Peyer's patch (tissue), 4 donors: ENCODE measurements at places on chromosomes 2 and 18. TPM values are rescaled to one million over a fixed set of nuclear protein-coding genes. Genes with fewer than 3 reads are reported as not detected.

DYNAP gene
- total RNA-seq, result not detected

CRYBA2 gene
- 2.4 TPM for total RNA-seq

DCDC2C gene
- not detected for total RNA-seq

ALKAL2 gene
- 1.6 TPM for total RNA-seq

LGALSL gene
- total RNA-seq, result 40.1 TPM

LRRC30 gene
- not detected for total RNA-seq

KIF5C gene
- total RNA-seq, result 1.6 TPM

SLC4A5 gene
- total RNA-seq, result 14.9 TPM

VIT gene
- 3.2 TPM for total RNA-seq

RNU2-63P gene
- not detected for total RNA-seq

GRCh38 chr2:48914477-48915089, 159.1 kb upstream of the LHCGR start:
- H3K27me3 ChIP-seq, result no peaks in the 10 kb centered on the region
- H3K36me3 ChIP-seq, result no peaks in the 10 kb centered on the region
- no peak overlapping the region for H3K4me3 ChIP-seq
- no peak overlapping the region for H3K27ac ChIP-seq
- no peaks in the 10 kb centered on the region for H3K4me1 ChIP-seq

GRCh38 chr18:31176531-31176930, 13.9 kb upstream of the DSC1 start:
- DNase-seq, result no peak
- H3K27ac ChIP-seq, result no peak overlapping the region
- H3K4me1 ChIP-seq, result no peaks in the 10 kb centered on the region
- no peak overlapping the region for H3K4me3 ChIP-seq
- no peaks in the 10 kb centered on the region for H3K36me3 ChIP-seq

DNA sequence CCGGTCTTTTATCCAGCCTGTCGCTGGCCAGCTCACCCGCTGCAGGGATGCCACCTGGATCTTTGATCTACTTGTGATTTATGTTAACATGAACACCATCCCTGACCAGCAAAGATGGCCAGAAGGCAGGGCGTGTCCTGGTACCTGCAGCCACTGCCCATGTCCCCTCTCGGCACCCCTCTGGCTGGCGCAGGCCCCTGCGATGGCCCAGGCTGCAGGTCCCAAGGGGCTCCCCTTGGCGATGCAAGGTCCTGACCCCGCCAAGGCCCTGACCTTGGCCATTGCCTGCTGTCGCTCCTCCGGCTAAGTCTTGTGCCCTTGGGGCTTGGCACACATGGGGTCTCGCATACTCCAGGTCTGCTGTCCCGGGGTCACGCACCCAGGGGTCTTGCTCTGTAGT, 214.9 kb downstream of the TWIST2 start:
- no peaks in the 10 kb centered on the region for H3K27me3 ChIP-seq
- no peak overlapping the region for H3K4me3 ChIP-seq
- no peak for DNase-seq

DNA sequence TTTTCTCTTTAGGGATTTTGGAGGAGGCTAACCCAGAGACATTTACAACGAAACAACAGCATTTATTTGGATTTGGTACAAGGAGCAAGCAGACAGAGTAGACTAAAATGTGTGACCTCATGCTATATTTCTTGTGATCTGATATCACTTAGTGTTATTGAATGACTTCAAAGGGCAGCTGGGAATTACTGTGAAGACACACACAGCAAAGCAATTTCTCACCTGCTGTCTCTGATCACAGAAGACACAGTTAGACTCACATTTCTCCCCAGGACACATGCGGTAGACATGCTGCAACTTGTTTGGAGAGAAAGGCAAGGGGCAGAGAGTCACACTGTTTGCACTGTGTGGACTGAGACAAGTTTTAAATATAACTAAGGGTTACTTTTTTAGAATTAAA, 67.5 kb downstream of the LTBP1 start:
- DNase-seq, result no peak
- no peak overlapping the region for H3K4me3 ChIP-seq
- no peaks in the 10 kb centered on the region for H3K27me3 ChIP-seq
- H3K4me1 ChIP-seq, result peaks cover 10% of the 10 kb centered on the region
- no peaks in the 10 kb centered on the region for H3K36me3 ChIP-seq

DNA sequence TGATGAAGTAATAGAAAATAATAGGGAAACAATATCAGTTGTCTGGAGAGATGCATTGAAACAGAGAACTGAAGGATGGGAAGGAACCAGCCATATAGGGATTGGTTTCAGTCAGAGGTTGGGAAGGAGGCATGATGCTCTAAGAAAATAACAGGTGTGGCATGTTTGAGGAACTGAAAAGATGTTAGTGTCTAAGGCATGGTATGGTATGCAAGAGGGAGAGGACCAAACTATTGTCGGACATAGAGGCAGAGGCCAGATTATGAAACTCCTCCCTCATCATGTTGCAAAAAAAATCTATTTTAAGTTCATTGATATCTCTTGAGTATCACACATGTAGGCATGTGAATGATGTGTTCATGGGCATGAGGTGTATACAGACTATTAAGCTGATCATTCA, 48.9 kb upstream of the EMILIN2 start:
- no peaks in the 10 kb centered on the region for H3K4me1 ChIP-seq
- DNase-seq, result no peak
- no peaks in the 10 kb centered on the region for H3K27me3 ChIP-seq
- H3K4me3 ChIP-seq, result no peak overlapping the region
- no peak overlapping the region for H3K27ac ChIP-seq

DNA sequence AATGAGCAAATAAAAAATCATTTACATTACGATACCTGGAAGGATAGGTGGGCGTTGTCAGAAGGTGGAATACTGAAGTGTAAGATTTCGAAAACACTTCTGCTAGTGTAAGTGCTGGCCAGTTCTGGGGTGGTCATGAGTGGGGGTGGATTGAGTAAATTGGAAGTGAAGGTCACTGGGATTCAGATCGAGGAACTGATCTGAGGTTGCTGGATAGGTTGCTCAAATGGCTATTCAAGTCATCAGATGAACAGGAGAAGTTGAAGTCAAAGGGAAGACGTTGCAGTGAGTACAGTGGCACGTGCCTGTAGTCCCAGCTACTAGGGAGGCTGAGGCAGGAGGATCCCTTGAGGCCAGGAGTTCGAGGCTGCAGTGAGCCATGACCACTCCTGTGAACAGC, 95.7 kb downstream of the MALT1 start:
- no peak overlapping the region for H3K27ac ChIP-seq
- H3K36me3 ChIP-seq, result no peaks in the 10 kb centered on the region
- H3K27me3 ChIP-seq, result no peaks in the 10 kb centered on the region
- DNase-seq, result no peak

GRCh38 chr2:72996117-72996502, 75.4 kb downstream of the SFXN5 start:
- no peaks in the 10 kb centered on the region for H3K4me1 ChIP-seq
- H3K27ac ChIP-seq, result no peak overlapping the region
- no peak overlapping the region for H3K4me3 ChIP-seq
- peak; percentile 14 for DNase-seq
- no peaks in the 10 kb centered on the region for H3K27me3 ChIP-seq
- H3K36me3 ChIP-seq, result peaks cover 2% of the 10 kb centered on the region

DNA sequence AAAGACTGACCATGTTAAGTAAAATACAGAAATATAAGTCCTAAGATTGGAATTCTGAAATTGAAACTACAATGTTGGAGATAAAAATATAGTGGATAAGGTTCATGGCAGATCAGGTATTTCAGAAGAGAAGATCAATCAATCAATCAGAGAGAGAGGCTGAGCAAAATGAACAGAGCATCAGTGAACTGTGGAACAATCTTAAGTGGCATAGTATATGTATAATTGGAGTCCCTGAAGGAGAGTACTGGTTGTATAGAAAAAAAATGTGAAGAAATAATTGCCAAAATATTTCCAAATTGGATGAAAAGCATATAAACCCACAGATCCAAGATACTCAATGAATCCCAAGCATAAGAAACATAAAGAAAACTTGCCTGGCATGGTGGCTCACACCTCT, 35.0 kb downstream of the ASB18 start:
- H3K27me3 ChIP-seq, result no peaks in the 10 kb centered on the region
- H3K4me3 ChIP-seq, result no peak overlapping the region
- no peaks in the 10 kb centered on the region for H3K36me3 ChIP-seq
- H3K27ac ChIP-seq, result no peak overlapping the region
- no peaks in the 10 kb centered on the region for H3K4me1 ChIP-seq

DNA sequence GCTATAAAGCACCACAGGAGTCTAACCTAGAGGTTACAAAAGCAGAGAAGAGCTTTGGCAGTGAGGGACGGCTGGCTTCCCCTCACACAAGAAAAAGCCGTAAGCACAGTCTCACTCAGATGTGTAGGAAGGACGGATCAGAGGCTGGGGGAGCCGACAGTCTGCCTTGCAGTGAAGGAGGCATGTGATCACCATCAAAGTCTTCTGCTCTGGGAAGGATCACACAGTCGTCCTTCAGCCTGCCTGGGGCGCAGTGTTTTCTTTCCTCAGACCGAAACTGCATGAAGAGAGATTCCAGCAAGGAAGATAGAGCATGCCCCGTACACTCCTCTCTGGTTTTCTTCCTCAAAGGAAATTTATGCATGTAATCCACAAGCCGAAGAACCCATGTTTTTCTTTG, 24.1 kb downstream of the GATA6 start:
- no peak for DNase-seq
- H3K4me1 ChIP-seq, result peaks cover 54% of the 10 kb centered on the region
- H3K4me3 ChIP-seq, result no peak overlapping the region
- H3K36me3 ChIP-seq, result no peaks in the 10 kb centered on the region

GRCh38 chr2:241350878-241351639, 5.0 kb upstream of the FARP2 start:
- no peaks in the 10 kb centered on the region for H3K27me3 ChIP-seq
- no peak overlapping the region for H3K4me3 ChIP-seq
- H3K36me3 ChIP-seq, result no peaks in the 10 kb centered on the region
- peak overlapping the region; percentile 60 for H3K27ac ChIP-seq
- no peak for DNase-seq
- H3K4me1 ChIP-seq, result no peaks in the 10 kb centered on the region

DNA sequence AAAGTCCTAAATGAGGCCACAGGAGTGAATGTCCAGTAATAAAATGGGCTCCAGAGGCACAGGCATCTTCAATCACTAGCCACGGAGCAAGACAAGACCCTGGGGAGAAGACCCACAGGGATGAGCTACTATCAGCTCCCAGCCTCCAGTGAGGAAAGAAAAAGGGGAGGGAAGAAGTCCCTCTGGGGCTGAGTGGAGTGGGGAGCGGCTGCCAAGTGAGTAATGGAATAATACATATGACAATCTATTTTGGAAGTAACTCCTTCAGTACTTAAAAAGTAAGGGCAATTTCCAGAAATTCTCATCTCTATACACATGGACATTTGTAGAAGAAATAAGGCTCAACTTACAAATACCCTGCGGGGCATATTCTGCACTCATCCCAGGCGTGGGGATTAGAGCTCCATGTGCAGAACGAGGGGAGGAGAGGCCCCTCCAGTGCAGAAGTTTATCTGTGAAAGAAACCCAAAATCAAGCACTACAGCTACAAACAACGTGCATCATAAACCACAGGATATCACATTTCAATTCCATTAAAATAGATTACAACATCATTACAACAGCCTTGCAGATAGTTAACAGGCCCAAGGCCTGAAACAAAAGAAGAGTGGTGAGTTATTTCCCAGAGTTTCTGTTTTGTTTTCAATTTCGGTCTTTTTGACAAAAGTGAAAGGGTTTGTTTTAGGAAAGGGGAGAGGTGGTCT, 84.9 kb downstream of the BCL11A start:
- no peaks in the 10 kb centered on the region for H3K4me1 ChIP-seq
- H3K4me3 ChIP-seq, result no peak overlapping the region
- H3K27ac ChIP-seq, result no peak overlapping the region
- no peaks in the 10 kb centered on the region for H3K36me3 ChIP-seq

DNA sequence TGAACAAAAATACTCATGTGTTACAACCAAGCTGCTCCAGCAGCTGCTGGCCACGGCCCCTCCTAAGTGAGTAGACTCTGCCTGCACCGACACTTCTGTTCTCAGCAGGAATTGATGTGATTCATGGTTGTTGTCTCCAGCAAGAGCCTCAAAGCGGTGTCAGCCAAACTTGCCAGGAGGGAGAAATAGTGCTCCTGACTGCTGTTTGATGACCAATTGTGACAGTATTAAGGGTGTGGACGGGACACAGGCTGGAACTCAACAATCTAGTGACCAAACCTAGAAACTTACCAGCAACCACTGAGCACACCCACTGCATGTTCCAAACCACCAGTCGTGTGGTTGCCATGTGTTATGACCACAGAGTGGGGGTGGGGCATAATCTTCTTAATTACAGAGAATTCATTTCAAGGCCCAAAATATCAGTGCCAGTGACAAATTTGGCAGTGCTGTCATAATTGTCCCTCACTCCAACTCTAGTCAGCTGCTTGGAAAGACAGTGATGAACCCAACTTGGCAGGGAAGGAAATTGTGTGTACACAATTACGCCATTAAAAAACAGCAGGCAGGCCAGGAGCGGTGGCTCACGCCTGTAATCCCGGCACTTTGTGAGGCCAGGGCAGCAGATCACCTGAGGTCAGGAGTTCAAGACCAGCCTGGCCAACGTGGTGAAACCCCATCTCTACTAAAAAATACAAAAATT, 30.4 kb downstream of the FBLN7 start:
- H3K27ac ChIP-seq, result no peak overlapping the region
- no peak for DNase-seq
- no peaks in the 10 kb centered on the region for H3K27me3 ChIP-seq

DNA sequence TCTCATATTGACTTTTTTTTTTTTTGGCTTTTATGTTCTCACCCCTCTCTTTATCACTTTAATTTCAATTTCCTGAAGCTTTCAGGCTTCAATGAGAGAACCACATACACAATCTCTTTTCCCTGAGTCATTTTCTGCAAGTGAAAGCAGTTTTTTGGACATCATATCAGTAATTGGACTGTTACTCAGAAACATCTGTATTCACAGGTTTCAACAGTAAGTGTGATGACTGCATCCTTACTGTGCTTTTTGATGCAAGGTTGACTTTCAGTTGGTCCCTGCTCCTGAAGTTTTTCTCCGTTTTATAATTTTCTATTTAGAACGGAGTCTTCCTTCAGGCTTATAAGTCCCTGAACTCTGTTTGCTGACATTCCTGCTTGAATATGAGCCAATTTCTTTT, 70.5 kb upstream of the CCBE1 start:
- H3K36me3 ChIP-seq, result no peaks in the 10 kb centered on the region
- no peaks in the 10 kb centered on the region for H3K27me3 ChIP-seq
- H3K4me3 ChIP-seq, result no peak overlapping the region
- no peak overlapping the region for H3K27ac ChIP-seq
- DNase-seq, result no peak

- DNase-seq, result no peak
- no peaks in the 10 kb centered on the region for H3K27me3 ChIP-seq
- H3K4me3 ChIP-seq, result no peak overlapping the region
- H3K36me3 ChIP-seq, result no peaks in the 10 kb centered on the region
- H3K4me1 ChIP-seq, result peaks cover 27% of the 10 kb centered on the region
Observed at GRCh38 chr2:190653931-190654330, 5.0 kb downstream of the NAB1 start.

DNA sequence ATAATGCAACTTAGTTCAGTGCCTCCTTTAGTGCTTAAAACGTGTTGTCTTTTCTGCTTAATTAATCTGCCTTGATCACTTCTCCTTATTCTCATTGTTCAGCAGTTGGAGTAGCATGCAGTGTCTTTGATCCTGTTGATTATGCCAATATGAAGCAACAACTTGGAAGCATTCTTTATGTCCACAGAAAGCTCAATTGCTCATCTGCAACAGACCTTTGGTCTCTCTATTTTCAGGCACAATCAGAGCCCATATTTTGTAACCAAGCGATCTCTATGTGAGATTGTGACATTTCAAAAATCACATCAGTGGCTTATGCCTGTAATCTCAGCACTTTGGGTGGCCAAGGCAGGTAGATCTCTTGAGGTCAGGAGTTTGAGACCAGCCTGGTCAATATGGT, 217.3 kb downstream of the NYAP2 start:
- H3K27me3 ChIP-seq, result no peaks in the 10 kb centered on the region
- H3K4me1 ChIP-seq, result no peaks in the 10 kb centered on the region
- H3K4me3 ChIP-seq, result no peak overlapping the region
- no peak for DNase-seq
- no peaks in the 10 kb centered on the region for H3K36me3 ChIP-seq
